Right atrium auricular region (tissue), 2 donors: ENCODE measurements at places on chromosomes 11 and 22.

GRCh38 chr22:50701428-50702154, 29.0 kb downstream of the SHANK3 start:
- no peak for DNase-seq

- DNase-seq, result no peak
Measured at GRCh38 chr22:47151490-47151889, 389.0 kb downstream of the TBC1D22A start.

- DNase-seq, result no peak
Measured at GRCh38 chr11:111762981-111763643, 3.1 kb downstream of the PPP2R1B start.

GRCh38 chr11:2810411-2811205, 75.0 kb downstream of the CDKN1C start:
- DNase-seq, result no peak

DNA sequence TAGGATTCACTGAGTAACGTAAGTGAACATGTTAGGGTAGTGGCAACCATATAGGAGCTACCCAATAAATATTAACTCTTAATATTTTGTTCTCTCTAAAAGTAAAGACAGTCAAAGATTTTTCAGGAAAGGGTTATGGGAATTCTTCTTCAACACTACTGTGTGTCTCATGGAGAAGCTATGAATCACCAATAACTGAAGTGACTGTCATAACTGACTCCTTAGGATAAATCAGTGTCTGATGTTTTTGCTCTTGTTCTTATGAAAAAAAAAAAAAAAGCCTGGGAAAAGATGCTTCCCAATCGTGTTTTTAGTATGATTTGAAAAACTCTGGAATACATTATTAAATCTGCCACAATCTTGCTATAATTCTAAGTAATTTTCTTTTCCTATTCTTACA, 111.2 kb upstream of the CEP126 start:
- DNase-seq, result no peak
